ENCODE measurements at places on chromosomes 1 and 21.

- no peak for DNase-seq
Measured at GRCh38 chr21:32958288-32959002, 67.3 kb upstream of the OLIG2 start.

DNA sequence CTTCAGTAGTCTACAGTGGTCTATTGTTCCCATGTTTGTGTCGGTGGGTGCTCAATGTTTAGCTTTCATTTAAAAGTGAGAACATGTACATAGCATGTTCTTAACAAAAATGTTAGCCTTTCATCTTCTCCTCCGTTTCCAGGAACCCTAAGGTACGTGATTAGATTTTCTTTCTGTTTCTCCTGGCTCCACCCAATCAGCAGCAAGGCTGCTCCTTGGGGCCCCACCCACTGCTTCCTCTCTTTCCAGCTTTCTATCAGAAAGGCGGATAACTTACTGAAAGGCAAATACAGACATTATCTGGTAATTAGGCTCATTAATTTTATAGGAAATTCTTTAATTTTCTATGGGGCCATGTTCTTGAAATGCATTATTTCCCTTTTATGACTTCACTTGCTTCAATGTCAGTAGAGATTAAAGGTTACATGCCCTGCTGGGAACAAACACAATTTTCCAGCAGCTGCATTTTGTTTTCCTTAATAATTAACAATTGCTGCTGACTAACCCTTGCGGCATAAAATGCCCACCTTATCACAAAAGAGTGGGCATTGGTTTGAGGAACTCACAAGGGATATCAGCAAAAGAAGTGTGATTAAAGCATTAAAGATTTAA, 324.9 kb upstream of the SNX7 start:
- no peak for DNase-seq

DNA sequence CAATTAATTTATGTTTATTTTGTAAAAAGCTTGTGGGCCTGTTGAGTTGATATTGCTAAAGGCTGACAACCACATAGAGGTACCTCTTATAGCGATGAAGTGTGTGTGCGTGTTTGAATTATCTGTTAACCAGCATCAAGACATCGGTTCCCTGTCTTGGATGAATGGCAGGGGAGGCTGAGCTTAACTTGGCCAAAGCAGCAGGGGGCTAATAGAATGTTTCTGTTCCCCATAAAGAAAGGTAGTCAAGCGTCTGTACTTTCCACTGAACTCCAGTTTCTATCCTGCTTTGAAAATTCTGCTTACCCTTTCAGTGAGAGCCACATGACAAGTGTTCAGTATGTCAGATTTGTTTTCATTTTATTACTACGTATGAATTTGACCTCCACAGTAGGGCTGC, 63.0 kb downstream of the ROR1 start:
- DNase-seq, result no peak

DNA sequence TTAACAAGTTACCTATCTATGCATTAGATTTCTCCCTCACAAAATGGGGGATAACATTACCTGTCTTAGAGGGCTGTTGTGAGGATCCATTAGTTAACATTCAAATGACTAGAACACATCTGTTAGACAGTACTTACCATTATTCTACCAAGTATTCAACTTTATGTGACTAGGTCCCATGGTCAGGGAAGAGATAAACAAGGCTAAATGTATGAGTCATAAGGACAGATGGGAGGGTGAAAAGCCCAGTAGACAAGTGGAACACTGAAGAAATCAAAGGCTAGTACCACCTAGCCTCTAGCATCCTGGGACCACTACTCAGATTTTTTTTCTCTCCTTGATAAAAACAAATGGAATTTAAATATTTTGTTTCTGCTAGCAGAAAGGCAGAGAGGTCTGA, 9.0 kb upstream of the VHLL start:
- no peak for DNase-seq

DNA sequence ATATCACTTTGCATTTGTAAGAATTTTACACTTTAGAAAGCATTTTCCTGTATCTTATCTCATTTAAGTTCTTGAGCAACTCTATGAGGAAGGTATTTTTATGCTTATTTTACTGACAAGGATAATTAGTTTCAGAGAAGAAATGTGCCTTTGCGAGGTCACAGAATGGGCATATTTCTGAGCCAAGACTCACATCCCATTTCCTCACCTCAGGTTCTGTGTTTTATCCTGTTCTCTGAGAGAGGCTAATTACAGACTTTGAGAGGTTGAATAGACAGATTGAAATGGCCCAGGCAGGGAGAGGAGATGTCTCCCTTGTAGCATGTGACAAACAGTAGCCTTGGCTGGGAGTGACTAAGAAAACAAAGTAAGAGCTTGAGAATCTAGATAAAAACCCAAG, 39.1 kb upstream of the ZC3H11B start:
- DNase-seq, result no peak

GRCh38 chr1:187566354-187566753, 737.6 kb downstream of the PLA2G4A start:
- DNase-seq, result no peak

DNA sequence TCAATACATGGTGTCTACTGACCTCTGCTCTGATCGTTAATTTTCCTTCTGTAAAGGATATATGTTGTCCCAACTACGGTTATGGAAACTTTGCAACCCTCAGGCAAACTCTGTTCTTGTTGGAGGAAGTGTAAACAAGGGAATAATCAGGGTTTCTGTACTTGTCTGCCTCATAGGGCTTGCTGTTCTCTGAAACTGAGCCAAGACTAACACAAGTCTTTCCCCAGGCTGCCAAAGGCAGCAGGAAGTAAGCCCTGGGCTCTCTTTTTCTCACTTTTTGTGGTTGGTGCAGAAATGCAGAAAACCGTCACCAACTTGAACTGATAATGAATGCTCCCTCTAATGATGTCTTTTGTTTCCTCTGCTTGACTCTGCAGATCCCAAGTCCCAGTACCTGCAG, 7.6 kb downstream of the CYP4X1 start:
- DNase-seq, result no peak

DNA sequence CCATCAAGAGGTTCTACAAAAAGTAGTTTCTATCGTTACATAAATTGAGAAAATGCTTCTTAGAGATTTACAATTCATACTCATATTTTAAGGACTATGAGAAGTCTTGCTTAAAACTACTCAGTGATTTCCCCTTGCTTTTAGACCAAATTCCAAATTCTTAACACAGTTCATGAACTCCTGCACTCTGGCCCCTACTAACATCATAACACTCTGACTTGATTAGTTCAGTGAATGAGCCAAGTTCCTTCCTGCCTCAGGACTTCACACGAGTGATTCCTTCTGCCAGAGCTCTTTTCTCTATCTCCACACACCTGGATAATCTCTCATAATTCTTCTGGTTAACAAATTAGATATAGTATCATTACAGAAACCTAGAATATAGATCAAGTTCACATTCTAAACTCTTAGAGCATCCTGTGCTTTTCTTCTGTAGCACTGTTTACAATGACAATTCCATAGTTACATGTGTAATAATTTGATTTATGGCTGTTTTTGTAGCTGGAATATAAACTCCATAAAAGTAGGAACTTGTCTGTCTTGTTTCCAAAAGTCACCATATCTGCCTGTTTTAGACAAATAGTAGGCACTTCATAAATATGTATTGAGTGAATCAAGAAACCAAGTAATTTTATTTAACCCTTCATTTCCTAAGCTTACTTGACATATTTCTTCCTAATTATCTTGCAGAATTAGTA, 59.9 kb downstream of the NUF2 start:
- no peak for DNase-seq

DNA sequence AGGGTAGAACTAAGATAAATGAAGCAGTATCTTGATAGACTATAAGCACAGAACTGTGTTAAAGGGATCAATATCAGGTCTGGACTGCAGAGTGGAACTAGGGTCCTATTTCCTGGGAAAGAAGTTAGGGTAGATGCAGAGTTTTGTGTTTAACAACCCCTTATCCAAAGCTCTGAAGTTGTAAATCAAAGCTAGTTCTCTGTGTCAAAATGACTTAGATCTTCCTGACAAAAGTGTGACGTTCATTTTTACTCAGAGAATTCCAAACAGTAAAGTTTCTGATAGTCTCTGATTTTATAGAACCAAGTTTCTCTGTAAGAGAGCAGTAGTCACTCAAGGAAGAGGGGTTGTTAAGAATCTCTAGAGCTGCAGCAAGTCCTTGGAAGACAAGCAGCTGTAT, 8.3 kb downstream of the NUCKS1 start:
- DNase-seq, result no peak

DNA sequence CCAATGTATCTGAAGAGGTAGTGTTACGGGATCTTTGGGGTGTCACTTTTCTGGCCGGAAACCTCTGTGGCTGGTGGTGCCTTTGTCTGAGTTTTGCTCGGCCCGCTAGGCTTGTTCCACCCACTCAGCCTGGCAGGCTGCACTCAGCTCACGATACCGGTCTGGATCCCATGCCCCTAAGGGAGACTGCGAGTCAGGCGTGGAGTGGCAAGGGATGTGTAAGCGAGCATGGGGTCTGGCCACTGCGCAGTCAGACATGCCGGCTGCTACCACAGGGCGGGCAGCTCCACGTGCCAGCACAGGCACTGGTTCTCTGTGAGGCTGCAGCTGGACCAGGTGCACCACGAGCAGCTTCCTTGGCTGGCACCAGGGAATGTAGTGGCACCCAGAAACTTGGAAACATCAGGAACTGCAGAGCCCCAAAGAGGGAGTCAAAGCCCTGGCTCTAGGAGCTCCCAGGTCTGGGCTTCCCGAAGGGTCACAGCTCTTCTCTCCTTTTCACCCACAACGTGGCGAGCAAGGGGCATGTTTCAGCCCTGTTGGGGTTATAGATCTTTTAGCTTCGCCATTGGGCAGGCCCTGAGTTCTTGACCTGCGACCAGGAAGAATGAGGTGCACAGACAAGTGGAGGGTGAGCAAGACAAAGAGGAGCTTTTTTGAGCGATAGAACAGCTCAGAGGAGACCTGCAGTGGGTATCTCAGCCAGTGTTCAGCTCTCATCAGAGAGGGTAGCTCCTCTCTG, 23.8 kb upstream of the LRRC8C start:
- DNase-seq, result peak; percentile 85

GRCh38 chr1:3013371-3014049, 7.8 kb upstream of the ACTRT2 start:
- DNase-seq, result no peak

- peak; percentile 24 for DNase-seq
Measured at GRCh38 chr1:64663668-64664067, 81.2 kb upstream of the RAVER2 start.

DNA sequence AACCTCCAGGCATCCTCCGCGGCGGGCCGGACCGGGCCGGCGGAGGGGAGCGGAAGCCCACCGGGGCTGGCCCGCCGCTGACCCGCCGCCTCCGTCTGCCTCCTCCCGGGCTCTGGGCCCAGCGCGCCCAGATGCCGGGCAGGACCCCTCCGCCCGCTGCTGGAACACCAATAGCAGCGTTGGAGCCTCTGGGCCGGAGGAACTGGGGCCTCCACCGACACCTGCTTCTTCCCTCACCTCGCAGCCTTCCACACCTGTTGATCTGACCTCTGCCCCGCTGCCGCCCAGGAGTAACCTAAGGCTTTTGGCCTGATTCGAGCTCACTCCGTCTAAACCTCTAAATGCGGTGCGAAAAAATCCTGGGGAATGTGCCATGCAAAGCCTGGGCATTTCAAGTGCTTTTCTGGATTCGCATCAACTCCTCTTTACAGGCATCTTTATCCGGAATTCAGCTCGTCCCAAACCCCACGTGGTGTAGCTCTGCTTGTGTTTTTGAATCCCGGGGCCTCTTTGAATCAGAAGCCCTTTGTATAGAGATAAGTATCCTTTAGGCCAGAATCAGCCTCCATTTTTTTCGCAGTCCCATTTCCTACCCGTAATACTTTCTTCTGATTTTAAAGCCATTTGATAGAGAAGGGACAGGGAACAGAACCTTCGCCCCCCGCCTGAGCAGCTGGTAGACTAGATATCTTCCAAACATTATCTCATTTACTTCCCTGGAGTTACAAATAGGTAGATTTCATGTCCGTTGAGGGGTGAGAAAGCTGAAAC, 680 bp upstream of the CNN3 start:
- no peak for DNase-seq

DNA sequence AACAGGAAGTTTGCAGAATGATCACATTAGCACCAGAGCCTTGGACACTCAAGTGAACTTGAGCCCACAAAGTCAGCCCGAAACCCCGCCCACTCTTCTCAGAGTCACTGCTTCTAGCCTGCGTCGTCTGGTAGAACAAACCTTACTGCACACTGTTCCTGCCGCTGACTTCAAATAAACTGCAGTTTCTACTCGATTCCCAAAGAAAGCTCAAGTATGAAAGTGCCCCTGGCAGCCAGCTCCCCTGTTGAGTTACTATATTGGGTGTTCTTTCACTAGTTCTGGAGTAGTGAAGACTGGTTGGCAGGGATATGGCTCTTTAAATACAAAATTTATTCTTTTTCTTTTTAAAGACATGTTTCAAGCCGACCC, 164.7 kb downstream of the GALNT2 start:
- no peak for DNase-seq

DNA sequence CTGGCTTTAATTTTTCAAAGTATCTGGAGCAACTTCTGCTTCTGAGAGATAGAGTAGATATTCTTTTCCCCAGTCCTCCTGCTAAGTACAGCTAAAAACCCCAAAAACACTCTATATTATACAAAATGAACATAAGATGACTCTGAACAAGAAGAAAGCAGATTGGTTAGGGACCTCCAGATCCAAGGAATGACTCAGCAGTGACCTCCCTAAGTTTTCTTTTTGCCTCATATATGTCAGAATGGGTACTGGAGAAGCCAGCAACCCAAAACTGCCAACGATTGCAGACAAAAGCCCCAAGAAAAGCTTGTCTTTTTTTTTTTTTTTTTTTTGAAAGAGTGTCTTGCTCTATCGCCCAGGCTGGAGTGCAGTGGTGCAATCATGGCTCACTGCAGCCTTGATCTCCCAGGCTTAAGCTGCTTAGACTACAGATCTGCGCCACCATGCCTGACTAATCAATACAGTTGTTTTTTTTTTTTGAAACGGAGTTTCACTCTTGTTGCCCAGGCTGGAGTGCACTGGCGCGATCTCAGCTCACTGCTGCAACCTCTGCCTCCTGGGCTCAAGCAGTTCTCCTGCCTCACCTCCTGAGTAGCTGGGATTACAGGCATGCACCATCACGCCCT, 22.7 kb downstream of the NDUFS5 start:
- peak; percentile 38 for DNase-seq

DNA sequence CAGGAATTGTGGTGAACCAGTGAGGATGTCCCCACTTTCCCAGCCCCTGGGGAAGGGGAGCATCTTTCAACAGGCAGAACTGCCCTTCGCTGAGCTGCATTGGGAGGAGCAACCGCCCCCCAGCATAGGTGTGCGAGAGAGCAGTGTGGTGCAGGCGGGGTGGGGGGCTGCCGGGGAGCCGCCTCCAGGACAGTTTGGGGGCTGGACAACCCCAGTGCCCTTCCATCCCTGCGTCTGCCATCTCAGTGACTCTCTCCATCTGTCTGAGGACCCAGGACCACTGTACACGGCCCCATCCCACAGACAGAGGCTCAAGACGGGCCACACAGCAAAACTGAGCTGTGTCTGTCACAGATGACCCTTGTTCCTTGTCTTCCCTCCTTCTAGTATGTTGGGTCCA, 14.2 kb downstream of the PODN start:
- no peak for DNase-seq

GRCh38 chr1:205510308-205510950, 6.0 kb downstream of the CDK18 start:
- DNase-seq, result no peak

Measured in activated CD4-positive, alpha-beta T cell treated with anti-CD3 and anti-CD28 coated beads, Interleukin-10, Interleukin-2, amounts not matched to agents 100 ng/mL and 50 ng/mL, durations not matched to agents 16 hours and 8 hours (primary cell).